KBM-7 (cell line): ENCODE measurements at places on chromosomes 2 and 18.
A peak's percentile ranks its signal among the peaks of the same experiment; 100 is the strongest.

- DNase-seq, result no peak
Observed at GRCh38 chr2:53636596-53636995, 131.0 kb upstream of the CHAC2 start.

DNA sequence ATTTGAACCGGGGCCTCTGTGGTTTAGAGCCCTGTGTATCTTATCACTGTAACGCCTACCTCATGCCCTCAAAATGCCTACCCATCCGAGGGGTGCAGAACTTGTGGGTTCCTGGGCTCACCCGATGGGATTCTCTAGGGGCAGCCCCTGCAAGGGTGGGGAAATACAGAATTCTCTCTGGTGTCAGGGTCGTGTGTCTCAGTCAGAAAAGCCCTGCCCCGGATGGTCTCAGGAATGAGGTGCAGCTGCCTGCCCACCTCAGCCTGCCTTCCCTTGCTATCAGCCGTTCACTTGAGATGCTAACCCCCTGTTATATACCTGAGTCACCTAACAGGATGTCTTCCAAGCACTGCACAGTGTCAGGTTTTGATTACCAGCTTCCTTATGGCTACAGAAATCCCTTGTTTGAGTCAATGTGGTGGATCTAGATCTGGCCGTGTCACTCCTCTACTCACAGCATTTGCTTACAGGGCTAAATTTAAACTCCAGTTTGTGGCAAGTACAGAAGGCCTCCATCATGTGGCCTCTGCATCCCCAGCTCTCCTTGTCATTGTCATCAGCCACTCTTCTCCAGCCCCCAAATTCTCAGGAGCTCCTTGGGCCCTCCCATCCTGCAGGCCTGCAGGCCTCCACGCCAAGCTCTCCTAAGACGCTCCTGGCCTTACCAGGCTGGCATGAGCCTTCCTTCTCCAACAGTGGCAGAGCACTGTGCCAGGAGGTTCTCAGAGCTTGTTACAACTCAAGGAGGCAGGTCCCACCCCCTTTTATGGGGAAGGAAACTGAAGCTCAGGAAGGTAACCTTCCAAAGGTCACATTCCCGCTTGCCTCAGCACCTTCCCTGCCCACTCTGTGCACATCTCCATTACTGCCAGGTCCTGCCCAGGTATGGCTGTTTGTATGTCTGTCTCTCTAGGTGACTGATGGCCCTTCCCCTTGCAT, 14.3 kb upstream of the MAP3K2 start:
- no peak for DNase-seq

GRCh38 chr2:44920751-44921150, 20.8 kb upstream of the SIX3 start:
- DNase-seq, result no peak

DNA sequence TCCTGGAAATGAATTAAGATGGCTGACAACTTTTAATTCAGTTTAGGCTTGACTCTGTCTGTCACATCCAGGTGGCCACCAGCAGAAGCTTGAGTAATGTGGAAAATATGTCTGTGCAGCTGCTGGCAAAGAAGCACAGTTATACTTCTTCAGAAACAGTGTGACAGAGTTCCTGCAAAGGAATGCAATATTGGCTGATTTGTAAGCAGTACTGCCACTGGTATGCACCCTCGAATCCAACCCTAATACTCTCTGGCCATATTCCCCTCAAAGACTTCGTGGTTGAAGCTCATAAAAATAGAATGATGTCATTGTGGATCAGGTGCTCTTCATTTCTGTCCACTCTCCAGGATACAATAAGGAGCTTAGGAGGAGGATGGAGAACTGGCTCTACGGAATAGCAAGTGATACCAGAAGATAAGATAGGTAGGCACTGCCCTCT, 86.2 kb downstream of the METTL8 start:
- DNase-seq, result no peak

DNA sequence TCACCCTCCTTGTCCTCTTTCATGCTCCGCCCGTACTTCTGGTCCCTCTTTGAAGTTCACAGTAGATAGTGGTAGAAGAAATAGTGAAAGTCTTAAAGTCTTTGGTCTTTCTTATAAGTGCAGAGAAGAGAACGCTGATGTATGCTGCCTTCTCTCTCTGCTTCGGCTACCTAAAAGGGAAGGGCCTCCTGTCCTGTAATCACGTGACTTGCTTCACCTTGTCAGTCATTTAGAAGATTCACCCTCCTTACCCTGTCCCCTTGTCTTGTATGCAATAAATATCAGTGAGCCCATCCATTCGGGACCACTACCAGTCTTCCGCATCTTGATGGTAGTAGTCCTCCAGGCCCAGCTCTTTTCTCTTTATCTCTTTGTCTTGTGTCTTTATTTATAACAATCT, 144.6 kb downstream of the ARL4C start:
- no peak for DNase-seq

DNA sequence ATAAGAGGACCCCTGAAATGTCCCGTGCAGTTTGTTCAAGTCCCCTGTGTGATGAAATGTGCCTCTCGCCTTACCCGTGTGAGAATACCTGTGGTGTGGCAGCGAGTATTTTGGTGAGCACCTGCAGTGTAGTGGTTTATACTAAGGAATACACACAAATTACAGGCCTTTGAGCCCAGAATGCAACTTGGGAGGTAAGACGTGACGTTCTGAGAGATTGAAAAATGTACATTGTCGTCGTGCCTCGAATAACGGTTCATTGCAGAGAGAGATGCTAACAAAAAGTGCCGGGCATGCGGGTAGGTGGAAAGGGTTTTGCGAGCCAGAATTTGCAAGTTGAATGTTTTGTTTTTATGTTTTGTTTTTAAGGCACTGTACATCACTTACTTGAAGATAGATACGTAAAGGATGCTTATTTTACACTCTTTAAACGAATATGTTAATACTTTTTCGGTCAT, 867 bp downstream of the RBBP8 start:
- no peak for DNase-seq

- no peak for DNase-seq
Observed at GRCh38 chr2:134375935-134376334, 122.1 kb downstream of the MGAT5 start.

GRCh38 chr2:36798724-36799123, 102.2 kb downstream of the VIT start:
- DNase-seq, result no peak

GRCh38 chr2:81984969-81985637, 1680.6 kb upstream of the LRRTM1 start:
- DNase-seq, result no peak

GRCh38 chr2:45241061-45241561, 231.9 kb upstream of the SIX2 start:
- no peak for DNase-seq

- peak; percentile 86 for DNase-seq
Observed at GRCh38 chr2:159124441-159124911, 156.0 kb downstream of the TANC1 start.

DNA sequence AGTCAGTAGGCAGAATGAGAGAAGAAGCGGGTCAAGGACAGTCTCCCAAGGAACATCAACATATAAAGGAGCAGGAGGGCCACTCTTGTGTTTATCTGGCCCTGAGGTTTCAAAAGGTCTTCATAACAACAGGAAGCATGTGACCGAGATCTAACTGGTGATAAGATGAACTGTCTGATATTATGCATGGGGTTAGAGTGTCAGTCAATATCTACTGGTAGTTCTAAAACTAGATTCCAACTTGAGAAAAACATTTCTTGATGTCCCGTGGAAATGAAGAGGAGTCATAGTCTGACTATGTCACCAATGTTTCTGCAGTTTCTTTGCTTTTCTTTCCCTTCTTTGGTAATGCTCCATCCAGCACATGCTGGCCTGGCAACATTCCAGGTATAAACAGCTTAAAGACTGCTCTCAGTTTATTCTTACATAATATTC, 77.5 kb upstream of the ITPRID2 start:
- peak; percentile 39 for DNase-seq

- DNase-seq, result no peak
Observed at GRCh38 chr2:216339456-216340279, 32.6 kb downstream of the MARCHF4 start.

GRCh38 chr2:195029804-195030654, 627.0 kb upstream of the SLC39A10 start:
- no peak for DNase-seq

- DNase-seq, result peak; percentile 77
Observed at GRCh38 chr2:68287580-68288441, 31.9 kb downstream of the CNRIP1 start.

- no peak for DNase-seq
Observed at GRCh38 chr2:3940661-3941060, 237.3 kb downstream of the DCDC2C start.

- DNase-seq, result no peak
Observed at GRCh38 chr18:51813740-51814139, 526.3 kb upstream of the DCC start.

DNA sequence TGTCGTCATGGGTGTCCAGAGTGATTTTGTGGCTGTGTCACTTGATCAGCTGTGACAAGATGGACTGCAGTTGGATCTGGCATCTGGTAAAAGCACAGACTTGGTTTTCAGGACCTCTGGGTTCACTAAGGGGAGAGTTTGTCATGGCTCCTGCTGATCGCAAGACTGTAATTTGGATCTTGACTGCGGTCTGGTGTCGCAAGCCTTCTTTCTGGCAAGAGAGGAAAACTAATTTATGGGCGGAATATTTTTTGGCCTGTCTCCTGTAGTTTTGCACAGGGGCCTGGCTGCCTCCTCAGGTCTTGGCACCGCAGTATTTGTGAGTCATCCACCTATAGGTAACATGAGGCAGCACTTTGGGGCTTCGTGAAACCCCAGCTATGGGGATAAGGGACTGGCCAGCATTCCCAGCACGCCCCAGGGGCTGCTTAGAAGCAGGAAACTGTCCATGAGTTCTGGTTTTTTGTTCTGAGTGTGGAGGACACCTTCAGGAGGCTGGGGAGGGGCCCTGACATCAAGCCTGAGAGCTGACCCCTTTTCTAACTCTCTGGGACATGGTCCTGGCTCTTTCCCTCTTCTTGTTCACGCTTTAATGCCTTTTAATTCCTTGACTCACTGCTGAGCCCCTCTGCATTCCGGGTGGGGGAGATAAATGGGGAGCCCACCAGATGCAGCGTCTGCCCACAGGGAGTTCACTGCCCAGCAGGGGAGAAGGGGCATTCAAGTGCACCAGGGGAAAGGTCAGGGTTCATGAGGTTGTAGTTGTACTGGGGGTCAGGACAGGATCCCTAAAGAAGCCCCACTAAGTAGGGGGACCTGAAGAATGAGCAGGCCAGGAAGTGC, 12.2 kb downstream of the SH3BP4 start:
- DNase-seq, result no peak

GRCh38 chr18:60555625-60556024, 183.1 kb upstream of the MC4R start:
- DNase-seq, result no peak

DNA sequence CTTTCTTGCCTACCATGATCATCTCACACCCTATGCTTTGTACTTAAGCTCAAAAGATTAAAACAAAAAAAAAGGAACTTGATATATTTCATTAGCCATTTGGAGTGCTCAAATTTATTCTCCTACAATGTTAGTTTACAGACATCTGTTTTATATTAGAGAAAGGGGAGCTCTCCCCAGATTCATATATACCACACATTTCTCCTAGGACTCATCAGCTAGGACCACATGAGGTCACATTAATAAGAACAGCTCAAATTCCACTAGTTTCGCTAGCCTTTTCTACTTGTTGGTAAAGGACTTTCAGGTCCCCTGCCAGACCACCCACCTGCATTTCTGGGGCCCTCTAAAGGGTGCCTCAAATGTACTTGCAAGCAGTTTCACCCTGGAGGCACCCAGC, 151.2 kb upstream of the MMADHC start:
- DNase-seq, result no peak

GRCh38 chr2:218396688-218397462, 2.8 kb upstream of the CTDSP1 start:
- DNase-seq, result peak; percentile 82

DNA sequence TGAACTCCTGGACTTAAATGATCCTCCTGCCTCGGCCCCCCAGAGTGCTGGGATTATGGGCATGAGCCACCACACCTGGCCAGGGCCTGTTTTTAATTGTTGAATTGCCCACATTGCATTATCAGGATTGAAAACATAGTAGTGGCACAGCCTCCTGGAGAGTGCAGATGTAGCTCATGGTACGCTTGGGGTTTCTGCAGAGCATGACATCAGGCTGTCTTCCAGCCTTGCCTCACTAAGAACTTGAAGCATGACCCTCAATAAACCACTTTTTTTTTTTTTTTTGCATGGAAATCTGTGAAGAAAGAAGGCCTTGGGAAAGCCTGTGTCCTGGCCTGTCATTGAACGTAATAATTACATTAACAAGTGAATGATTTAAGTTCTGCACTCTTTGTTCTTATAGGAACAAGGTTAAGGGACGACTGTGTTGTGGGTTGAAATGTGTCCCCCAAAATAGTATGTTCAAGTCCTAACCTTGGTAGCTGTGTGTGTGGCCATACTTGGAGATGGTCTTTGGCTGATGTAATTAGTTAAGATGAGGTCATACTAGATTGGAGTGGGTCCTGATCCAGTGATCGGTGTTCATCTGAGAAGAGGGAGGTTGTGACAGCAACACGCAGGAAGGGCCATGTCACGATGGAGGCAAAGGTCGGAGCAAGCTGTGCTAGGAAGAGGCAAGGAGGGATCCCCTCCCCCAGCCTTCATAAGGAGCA, 90.2 kb downstream of the AGAP1 start:
- no peak for DNase-seq

- no peak for DNase-seq
Observed at GRCh38 chr2:152520759-152521158, 185.8 kb downstream of the FMNL2 start.

DNA sequence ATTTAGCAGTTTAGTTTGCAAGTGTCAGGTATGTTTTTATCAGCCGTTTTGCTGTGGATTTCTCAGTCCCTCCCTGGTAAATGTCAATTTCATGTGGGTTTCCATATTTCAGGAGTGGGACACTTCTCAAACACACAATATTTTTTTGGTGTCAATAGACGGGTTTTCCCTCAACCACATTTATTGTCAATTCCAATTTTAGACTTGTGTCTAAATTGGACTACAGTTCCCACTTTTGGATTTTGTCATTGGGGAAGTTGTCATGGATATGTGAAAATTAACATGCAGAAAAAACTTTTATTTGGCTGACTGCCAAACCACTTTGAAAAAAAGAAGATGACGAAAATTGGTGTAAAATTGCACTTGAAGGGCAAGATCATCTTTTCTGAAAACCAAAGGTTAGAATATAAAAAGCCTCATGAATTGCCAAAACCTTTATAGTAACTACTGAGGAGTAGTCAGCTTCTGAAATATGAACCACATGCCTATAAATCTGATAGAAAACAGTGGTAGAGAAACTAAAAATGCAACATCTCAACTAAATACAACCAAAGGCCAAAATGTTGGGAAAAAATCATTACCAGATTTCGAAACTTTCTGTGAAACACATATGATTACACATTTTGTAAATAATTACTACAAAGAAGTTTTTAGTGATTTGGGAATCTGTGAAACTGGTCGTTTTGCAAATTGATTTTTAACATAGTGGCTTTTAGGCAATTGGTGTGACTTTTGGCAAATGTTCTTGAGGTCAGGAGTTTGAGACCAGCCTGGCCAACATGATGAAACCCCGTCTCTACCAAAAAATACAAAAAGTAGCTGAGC, 106.4 kb downstream of the BCL2L11 start:
- DNase-seq, result peak; percentile 85

- DNase-seq, result no peak
Observed at GRCh38 chr2:206378835-206379234, 64.5 kb upstream of the ADAM23 start.
